Pancreas (tissue), 10 donors: ENCODE measurements at places on chromosomes 16 and 17. TPM values are rescaled to one million over a fixed set of nuclear protein-coding genes. Genes with fewer than 3 reads are reported as not detected.

ADCY7 gene
- 6.7 TPM for total RNA-seq

GRCh38 chr17:53629188-53629587, 193.5 kb upstream of the KIF2B start:
- DNase-seq: no peak

GRCh38 chr16:88550246-88550661, 19.9 kb upstream of the ZC3H18 start:
- DNase-seq: no peak

DNA sequence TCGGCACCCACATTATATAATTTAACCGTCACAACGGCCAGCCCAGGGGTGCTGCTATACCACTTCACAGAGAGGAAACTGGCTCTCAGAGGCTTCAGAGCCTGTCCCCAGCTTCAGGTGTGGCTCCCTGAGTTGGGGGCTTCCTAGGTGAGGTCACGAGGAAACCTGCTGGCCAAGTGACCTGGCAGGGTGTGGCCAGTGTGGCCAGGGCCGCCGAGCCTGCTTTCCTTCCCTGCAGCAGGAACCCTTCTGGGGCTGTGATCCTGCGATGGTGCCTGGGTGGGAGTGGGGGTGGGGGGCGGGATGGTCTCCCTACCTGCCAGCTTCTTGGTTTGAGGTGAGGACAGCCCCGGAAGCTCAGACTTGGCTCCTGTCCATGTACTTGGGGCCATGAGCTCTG, 39.9 kb downstream of the ADCY7 start:
- no peak for DNase-seq

TPSD1 gene
- total RNA-seq: 0.61 TPM
